ENCODE measurements at places on chromosomes 12 and 14.

GRCh38 chr14:34297786-34298520, 164.1 kb downstream of the SPTSSA start:
- no peak for DNase-seq

GRCh38 chr12:46480316-46480715, 107.7 kb upstream of the SLC38A2 start:
- DNase-seq, result no peak

GRCh38 chr14:52596320-52596719, 43.7 kb downstream of the GPR137C start:
- DNase-seq, result no peak

DNA sequence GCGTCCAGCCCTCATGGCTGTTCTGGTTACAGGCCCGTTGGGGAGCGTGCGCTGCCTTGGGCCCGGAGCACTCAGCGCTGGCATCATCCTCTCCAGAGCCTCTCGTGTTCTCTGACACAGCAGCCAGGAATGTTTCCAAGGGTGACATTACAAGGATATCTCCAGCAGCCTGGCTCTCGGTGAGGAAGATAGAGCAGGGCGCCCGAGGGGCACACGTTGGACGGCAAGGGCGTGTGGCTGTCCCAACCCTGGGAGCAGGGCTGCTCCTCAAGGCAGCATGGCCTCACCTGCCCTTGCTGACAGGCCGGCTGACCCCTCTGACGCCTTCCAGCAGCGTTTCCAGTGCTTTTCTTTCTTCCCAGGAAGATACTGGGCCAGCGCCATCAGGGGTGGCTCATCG, 14.4 kb downstream of the LRCOL1 start:
- DNase-seq, result no peak

GRCh38 chr12:78870539-78870938, 6.0 kb downstream of the SYT1 start:
- DNase-seq, result no peak

DNA sequence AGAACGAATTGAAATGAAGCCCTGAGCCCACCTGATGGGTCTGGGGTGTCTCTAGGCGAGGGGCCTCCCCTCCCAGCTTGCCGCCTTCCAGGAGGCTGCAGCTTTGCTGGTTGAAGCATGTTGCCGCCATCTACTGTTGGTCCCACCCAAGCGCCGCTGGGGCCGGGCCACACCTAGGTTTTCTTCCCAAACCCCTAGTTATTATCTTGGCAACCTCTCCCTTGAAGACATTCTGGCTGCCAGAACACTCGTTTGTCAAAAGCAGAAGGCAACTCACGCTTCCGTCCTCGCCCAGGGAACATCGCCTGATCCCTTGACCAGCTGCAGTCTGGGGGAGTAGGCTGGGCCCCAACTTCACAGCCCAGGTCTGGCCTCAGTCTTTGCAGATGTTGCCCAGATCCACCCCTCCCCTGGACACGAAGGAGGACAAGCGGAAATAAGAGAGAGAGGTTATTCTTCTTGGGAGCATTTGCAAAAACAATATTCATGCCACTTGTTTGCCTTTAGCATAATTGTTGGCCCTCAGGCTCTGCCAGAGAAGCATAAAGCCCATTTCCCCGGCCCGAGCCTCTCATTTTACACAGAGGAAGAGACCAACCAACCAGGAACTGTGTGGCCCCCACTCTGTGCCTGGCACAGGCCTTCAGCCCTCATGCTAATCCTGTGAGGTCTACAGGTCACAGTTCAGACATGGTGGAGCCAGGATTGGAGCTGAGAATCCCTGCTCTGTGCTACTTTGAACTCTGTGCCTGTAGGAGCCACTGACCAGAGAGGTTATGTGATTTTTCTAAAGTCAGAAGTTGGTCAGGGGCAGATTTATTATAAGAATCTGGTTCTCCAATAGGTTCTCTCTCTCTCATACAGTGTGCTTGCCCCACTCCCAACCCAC, 6.8 kb downstream of the EMP1 start:
- DNase-seq, result peak; percentile 80

DNA sequence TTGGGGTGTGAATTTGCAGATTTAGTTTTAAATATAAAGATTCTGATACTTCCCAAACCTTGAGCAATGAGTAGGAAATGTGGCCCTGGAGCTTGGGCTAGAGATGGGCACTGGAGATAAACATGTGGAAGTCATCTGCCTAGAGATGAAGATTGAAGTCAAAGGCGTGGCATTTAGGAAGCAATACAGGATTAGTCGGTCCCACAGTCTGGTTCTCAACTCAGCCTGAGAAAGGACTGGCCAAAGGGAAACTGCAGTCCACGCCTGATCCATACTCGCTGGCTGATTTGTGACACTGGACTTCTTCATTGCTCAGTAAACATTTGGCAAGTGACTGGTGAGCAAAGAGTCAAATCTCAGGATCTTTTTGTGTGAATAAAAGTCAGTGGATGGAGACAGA, 268.2 kb upstream of the ATP2B1 start:
- no peak for DNase-seq
